ENCODE measurements at places on chromosomes 3 and 15.

DNA sequence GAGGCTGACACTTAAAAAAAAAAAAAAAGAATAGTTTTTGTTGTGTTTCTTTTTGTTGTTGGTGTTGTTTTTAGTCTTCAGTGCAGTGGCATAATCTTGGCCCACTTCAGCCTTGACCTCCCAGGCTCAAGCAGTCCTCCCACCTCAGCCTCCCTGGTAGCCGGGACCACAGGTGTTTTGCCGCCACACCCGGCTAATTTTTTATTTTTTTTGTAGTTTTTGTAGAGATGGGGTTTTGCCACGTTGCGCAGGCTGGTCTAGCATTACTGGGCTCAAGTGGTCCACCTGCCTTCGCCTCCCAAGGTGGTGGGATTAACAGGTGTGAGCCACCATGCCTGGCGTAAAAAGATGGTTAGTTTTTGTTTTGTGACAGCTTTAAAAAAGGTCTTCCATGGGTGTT, 30.1 kb downstream of the IGF1R start:
- no peak for DNase-seq

GRCh38 chr15:37148714-37149113, 48.4 kb upstream of the MEIS2 start:
- DNase-seq, result no peak

GRCh38 chr15:85800478-85801123, 5.9 kb upstream of the KLHL25 start:
- no peak for DNase-seq

DNA sequence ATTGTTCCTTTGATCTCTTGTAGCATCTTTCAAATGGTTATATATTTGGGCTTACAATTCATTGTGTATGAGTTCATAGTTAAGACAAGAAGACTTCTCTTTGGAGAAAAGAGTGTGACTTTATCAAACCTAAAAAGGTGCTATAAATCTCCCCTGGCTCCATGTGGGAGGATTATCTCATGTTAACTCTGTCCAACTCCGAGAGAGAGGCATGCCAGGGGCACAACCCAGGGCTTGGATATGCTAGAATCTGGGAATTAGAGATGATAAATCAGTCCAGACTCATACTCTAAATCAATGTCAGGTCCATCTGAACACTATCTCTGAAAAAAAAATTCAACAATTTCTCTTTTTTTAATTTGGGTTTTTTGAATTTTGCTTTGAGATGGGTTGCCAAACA, 462.8 kb downstream of the TUSC7 start:
- DNase-seq, result no peak

DNA sequence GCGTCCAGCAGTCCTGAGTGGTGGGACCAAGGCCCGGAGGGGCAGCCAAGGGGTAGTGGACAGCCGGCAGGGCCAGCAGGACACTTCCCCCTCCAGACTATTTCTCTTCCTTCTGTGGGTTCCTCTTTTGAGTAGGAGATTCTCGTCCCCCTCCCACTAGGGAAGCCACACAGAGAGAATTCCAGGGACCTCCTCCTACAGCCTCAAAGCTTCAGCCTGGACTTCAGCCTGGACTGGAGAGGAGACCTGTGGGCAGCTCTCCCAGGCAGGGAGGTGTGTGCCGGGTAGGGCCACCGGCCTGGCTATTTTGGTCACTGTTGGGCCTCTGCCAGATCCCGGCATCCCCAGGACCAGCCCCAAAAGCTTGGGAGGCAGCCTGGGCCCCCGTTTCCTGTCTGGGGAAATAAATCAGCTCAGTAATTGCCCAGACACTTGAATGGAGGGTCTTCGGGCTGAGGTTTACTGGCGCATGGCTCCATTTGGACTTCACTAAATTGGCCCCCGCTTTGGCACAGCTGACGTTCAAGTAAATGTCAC, 1.3 kb downstream of the SLC6A6 start:
- DNase-seq, result no peak

GRCh38 chr3:5476403-5476802, 288.9 kb downstream of the EDEM1 start:
- DNase-seq, result no peak

GRCh38 chr15:41901431-41901830, 7.6 kb upstream of the SPTBN5 start:
- no peak for DNase-seq

GRCh38 chr3:134904776-134905646, 110.0 kb downstream of the EPHB1 start:
- no peak for DNase-seq

GRCh38 chr3:55492976-55493375, 5.9 kb upstream of the WNT5A start:
- no peak for DNase-seq

DNA sequence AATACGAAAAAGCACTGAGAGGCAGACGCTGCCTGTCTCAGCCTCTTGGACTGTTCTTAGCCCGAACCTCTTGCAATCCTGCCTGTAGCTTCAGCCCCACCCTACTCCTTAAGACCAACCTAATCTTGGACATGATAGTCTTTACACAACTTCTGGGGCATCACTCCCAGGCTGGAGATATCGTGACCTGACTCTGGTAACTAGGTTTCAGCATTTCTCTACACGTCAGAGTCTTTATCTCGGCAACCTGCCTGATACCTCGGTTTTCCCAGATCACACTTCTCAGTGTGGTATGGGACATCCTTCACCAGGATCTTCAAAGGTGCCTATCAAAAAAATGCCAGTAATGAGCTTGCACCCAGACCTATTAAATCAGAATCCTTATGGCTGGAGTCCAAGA, 590.2 kb upstream of the KCNMB2 start:
- no peak for DNase-seq

DNA sequence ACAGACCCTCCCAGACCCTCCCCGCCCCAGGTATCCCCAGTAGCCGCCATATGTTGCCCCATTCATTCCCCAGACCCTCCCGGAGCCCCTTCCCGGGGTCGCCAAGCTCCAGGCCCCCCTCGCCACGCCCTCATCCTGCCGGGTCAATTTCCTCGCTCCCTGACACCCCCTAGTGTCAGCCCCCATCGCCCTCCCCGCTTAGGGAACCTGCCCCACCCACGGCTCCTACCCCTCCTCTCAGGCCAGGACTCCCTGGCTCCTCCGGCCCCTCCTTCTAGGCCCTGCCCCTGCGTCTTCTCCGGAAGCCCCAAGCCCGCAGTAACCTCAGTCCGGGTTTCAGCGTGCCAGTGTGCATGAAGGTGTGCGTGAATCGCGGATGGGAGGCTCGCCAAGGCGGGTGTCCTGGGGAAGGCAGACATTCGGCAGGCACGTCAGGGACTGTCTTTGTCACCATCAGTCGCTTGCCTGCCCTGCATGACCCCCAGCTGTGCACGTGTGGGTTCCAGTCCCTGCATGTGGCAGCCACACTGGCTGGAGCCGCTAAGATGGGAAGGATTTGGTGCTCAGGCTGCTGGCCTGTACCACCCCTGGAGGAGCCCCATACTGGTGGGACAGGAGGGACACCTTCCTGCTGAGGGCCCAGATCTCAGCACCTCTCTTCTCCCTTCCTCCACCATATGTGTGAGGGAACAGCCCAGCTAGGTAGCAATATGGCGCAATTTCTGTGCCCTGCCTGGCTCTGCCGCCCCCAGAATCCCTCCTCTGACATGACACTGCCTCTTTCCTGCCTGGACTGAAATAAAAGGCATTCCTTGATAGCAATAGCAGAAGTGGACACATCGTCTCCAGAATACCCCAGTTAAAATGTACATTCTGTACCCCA, 693 bp downstream of the DISP2 start:
- DNase-seq, result no peak

DNA sequence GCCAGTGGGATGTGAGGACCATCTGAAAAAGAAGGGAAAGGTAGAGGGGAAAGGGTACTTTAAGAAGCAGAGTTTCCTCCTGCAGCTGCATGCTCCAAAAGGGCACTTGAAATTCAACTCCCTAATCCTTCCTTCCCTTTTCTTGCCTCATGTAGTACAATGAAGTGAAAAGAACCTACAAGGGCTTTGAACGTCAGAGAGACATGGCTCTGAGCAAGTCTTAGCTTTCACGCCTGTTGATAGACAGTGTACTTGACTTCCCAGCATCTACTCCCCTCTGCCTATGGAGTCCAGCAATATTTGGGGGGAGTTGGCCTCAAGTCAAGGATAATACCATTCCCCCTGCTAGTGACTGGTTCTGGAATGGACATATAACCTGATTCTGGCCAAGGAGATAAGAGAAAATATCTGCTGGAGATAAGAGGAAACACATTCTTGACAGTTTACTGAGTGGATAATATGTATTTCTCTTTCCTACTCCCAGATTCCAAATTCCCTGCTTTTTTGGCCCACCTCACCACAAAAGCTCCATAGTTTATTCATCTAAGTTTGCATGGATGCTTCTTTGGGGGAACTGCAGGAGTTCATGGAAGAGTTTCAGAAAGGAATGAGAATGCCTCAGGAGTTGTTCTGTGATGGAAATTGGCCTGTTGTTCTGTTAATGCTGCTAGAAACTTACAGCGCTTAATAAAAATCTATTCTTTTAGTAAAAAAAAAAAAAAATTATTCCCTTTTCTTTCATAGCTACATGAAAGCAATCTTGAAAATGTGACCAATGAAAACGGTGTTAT, 193.0 kb upstream of the TPM1 start:
- no peak for DNase-seq

DNA sequence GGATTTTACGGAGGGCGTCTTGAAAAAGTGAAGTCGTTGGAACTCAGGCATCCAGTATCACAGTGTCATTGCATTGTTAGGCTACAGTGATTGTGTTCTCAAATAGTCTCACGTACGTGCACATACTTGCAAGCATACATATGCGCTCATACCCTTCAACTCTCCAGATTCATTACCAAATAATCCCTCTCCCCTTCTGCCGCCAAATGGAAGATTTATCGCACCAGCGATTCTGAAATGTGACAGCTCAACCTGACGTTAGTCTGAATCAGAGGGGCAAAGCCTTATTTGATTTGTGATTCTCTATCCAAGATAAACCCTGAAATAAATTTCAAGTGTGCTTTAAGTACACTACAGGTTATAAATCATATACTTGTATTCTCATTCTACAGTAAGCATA, 119.4 kb downstream of the GADL1 start:
- no peak for DNase-seq

DNA sequence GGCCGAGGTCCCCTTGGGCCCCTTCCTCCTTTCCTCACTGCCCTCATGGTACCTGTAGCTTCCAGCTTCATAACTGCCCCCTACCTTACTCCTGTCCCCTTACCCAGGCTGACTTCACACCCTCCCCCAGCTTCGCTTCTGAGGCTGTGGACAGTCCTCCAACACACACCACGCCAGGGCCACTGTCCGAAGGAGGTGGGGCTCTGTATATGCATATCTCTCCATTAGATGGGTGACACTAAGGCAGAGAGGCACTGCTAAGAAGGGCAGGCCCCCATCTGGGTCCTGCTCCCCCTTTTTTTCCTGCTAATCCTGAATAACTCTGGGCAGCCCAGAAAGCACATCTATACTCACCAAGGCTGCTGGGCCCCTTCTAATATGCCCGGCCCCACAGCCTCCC, 1.0 kb upstream of the COL7A1 start:
- no peak for DNase-seq

- no peak for DNase-seq
Measured at GRCh38 chr3:42658771-42659390, 5.4 kb downstream of the ZBTB47 start.

- DNase-seq, result no peak
Measured at GRCh38 chr3:116863822-116864589, 154.4 kb downstream of the TUSC7 start.

- DNase-seq, result no peak
Measured at GRCh38 chr3:116002235-116002634, 378.9 kb downstream of the GAP43 start.

DNA sequence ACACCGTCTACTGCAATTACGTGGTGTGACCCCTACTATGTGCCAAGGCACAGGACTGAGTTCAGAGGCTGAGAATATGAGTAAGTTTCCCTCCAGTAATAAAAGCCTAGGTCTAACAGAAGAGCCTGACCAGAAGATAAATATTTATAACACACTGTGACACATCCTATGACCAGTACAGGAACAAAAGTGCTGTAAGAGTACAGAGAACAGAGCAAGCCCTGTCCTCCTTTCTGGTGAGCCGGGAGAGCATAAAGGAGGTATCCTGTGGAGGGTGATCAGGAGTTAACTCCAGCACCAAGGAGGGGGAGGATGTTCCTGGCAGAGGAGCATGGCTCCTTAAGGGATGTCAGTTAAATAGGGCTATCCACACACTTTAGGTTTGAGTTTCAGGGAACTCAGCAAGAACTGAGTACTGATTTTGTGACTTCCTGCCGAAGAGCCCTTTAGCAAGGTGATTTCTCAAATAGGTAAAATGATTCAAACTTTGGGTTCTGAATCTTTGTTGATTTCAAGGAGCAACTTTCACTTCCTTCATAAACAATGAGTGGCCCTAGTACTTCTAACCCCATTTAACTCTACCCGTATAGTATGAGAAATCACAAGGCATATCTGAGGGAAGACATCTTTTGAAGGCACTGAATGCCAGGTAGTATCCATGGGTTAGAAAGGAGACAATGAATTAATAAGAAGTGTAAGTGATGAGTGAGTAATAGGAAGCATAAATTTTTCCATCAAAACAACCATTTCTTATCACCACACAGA, 198.0 kb downstream of the THRB start:
- DNase-seq, result no peak

DNA sequence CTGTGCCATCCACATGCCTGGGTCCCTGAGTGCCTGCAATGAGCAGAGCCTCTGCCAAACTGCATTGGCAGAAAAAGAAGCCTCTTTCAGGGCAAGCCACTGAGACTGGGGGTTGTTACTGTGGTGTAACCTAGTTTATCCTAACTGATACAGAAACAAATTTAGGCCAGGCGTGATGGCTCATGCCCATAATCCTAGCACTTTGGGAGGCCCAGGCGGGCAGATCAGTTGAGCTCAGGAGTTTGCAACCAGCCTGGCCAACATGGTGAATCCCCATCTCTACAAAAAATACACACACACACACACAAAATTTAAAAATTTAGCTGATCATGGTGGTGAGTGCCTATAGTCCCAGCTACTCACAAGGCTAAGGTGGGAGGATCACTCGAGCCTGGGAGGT, 221.6 kb downstream of the TBC1D2B start:
- DNase-seq, result no peak

- no peak for DNase-seq
Measured at GRCh38 chr15:40543631-40544294, 21.1 kb downstream of the CCDC32 start.

DNA sequence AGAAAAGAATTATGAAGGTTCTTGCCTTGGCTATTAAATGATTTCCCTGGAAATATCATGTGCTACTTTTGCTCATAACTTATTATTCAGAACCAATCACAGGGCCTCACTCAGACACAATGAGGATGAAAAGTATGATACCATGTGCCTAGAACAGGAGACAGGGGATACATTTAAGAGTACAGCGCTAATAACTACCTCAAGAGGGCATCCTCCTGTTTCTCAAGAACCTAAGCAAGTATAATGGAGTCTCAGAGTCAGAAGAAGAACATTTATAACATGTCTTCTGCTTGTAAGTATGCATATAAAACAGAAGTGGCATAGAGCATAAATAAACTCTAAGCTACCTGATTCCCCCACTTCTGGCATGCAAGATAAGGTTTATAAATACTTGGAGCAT, 125.4 kb upstream of the MME start:
- DNase-seq, result no peak

GRCh38 chr3:103437883-103438282, 1003.1 kb downstream of the ZPLD1 start:
- DNase-seq, result no peak

Data from GM12891 (cell line).